ENCODE measurements at places on chromosomes 5 and 9.

DNA sequence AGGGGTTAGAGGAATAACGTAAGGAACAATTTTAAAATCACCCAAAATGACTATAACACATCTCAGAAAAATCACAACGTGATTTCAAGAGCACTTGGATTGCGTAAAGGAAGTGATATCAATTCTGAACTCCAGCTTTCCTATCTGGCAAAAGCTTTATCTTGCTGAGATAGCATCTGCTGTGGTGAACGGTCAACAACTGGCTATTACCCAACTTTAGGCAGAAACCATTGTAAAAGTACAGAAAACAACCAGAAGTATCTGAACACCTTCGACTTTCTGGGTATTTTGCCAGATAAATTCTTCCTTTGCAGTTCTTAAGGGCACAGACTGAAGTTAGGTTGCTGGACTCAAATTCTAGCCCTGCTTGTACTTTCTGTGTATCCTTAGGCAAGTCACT is 9.2 kb downstream of the ABLIM3 start:
- no peak for DNase-seq

DNA sequence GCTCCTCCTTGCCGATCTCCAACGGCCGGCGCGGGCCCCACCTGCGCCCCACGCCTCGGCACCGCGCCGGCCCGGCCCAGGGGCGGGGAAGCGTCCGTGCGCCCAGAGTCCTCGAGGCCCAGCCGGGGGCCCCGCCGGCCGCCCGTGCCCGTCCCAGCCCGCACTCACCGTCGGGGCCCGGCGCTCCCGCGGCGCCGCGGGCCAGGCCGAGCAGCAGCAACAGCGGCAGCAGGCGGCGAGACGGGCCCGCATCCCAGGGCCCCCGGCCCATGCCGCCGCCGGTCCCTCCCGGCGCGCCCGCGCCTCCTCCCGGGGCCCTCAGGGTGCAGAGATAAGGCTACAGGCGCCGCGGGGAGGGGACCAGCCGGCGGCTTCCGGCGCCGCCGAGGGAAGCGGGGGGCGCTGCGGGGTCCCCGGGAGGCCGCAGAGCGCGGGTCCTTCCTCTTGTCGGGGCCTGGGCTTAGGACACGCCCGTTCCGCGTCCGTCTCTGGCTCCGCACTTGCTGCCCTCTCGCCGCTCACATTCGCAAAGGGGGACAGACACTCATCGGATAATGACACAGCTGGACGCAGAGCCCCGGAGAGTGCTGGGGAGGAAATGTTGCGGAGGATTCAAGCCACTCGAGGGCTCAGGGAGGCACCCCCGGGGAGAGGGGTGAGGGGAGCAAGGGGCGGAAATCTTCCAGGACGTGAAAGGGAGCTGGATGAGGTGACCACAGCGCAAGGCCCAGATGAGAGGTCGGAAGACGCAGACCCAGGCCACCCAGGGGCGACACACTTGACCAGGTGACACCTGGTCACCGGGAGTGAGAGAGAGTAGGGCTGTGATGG is at the start of gene SUSD1:
TSS of gene SUSD1 (minus strand) at position 333 of the 831 bp plus-strand sequence. CDS start at position 271, 62 bp downstream.
- peak; percentile 22 for DNase-seq

- DNase-seq, result no peak
Observed at GRCh38 chr9:35700031-35700430, 10.3 kb upstream of the TPM2 start.

- no peak for DNase-seq
Observed at GRCh38 chr9:122562134-122562760, 9.3 kb downstream of the OR1N2 start.

GRCh38 chr5:64487283-64487682 is 18.5 kb upstream of the RGS7BP start:
- no peak for DNase-seq

GRCh38 chr5:10581867-10582511 is 18.1 kb downstream of the ANKRD33B start:
- no peak for DNase-seq

DNA sequence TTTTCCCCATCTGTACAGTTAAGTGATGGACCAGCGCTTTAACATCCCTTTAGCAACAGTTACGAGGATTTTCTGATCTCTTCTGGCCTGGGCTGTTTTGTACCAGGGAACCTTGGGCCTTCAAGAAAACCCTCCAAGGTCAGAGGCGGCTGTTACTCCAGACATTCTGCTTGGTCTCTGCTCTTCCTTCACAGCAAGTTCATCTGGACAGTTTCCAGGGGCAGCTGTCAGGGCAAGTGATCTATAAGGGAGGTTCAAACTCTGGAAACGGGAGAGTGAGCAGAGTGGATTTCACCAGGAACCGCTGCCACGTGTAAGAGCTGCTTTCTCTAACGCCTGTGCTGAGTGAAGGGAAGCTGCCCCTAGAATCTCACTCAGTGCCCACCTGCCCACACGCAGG is 36.7 kb downstream of the ZNF618 start:
- no peak for DNase-seq

GRCh38 chr9:123460091-123460490 is 104.1 kb downstream of the CRB2 start:
- DNase-seq, result no peak

DNA sequence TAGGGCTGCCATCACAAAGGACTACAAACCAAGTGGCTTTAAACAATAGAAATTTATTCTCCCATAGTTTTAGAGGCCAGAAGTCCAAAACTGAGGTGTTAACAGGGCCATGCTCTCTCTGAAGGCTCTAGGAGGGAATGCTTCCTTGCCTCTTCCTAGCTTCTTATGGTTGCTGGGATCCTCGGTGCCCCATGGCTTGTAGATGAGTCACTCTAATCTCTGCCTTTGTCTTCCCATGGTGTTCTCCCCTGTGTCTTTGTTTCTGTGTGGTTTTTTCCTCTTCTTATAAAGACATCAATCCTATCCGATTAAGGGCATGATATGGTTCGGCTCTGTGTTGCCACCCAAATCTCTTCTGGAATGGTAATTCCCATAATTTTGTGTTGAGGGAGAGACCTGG is 178.8 kb upstream of the NREP start:
- no peak for DNase-seq

DNA sequence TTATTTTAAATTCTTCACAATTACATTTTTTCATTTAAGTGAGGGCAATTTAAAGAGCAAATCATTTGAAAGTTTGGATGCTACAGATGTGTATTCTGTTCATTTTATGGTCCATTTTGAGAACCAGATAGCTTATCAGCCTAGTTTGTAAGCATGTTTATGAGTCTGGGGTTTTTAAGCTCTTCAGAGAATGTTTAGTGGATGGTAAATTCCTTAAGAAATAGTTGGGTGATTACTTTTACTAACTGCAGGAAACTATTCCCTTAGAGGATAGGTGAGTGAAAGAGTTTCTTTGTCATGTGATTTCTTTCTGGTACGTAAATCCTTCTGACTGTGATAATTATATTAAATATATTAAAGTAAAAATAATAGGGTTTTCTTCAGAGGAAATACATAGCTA is 17.6 kb downstream of the RASGRF2 start:
- no peak for DNase-seq

DNA sequence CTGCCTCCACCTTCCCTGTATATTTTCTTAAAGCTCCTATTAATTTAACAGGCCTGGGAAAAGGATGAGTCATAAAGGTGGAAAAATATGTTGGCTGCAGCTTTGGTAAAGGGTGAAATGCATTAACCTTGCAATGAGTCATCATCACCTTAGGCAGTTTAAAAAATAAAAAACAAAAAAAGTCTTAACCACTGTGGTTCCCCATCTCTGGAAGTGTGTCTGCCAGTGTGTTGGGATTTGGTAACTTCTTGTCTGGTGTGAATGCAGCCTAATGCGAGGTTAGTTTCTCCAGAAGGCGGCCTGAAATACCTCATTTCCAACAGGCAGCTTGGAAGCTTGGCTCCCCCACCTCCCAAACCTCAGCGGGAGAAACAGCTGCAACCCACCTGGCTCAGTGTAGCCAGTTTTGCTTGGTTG is 265.3 kb upstream of the GAS1 start:
- no peak for DNase-seq

DNA sequence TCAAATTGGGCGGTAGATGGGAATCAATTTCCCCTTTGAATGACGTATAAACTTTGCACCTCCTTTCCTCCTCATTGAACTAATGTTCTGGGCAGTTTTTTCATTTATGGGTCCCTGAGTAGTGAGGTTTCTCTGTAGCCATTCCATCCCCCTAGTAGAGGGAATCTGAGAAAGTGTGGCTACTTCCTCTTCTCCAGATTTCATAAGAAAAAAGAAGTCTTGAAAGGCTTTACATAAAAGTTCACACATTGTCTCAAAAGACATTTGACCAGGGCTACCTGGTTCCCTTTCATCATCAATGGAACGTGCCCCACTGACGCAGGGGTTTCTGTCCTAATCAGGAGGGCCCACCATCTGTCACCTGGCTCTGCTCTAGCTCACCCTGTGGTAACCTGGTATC is 57.3 kb downstream of the CTSL start:
- DNase-seq, result no peak

GRCh38 chr5:154756868-154757813 is 2.0 kb downstream of the LARP1 start:
- peak; percentile 37 for DNase-seq

DNA sequence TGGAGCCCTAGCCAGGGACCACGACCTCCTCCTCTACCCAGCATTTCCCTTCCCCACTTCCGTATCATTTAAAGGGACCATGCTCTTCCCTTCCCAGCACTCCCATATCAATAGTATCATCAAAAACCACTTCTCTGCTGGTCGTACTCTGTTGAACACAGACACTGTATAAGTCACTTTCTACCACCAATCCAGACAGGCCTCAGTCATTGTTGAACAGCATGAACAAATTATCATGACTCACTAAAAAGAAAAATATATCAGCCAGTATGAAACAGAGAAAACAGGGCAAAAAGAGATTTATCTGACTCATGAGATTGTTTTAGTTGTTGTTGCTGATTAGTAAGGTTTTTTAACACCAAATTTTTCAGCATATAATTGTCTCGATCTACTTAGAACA is 89.8 kb downstream of the CDKN2A start:
- DNase-seq, result no peak

DNA sequence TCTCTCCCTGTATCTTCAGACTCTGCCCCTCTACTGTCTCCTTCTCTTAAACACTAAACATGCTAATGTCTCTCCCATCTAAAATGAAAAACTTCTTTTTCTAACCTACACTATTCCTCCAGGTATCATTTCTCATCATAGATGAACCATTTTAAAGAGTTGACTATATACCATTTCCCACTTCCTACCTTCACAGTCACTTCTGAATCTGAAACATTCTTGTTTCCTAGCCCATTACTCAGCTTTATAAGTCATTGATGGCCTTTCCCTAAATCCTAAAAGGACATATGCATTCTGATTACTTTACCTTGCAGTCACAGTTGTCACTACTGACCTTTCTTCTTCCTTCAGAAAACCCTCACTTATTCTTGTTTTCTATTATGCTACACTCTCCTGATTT is 118.2 kb downstream of the SSBP2 start:
- no peak for DNase-seq

- no peak for DNase-seq
Observed at GRCh38 chr9:94649100-94649819, 9.9 kb upstream of the FBP1 start.

DNA sequence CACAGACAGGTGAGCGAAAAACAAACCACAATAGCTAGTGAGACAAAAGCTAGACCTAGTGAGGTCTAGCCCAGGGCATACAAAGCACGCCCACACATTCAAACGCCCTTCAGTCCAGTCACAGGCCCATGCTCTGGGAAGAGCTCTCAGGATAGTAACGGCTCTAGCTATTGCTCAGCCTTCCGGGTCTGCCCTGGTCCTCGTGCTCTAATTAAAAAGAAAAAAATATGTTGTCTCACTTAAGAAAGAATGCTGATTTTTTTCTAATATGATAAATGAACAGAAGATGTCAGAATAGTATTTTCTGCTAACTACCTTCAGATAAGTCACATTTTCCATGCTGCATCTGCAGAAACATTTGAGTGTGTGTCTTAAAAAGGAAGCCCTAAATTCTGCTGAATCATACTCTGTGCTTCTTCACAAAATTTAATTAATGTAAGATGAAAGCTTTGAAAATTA is 94.5 kb downstream of the PLPP1 start:
- no peak for DNase-seq

DNA sequence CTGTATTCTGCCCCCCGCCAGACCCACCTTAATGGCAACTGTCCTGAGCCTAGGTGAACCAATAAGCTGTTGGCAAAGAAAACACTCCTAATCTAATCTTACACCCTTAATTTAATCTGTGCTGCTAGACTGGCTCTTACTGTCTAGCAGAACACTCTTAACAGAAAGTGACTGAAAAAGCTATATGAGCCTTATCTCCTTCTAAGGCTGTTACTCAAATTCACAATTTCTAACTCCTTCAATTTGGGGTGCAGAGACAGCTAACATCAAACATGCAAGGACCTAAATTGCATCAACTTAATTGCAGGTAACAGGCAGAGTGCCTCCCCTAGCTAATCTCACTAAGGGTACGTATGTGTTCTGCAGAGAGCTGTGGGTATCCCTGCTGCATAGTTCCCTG is 49.5 kb upstream of the MAP1B start:
- no peak for DNase-seq

- no peak for DNase-seq
Observed at GRCh38 chr9:84993105-84993504, 323.6 kb downstream of the NTRK2 start.

- no peak for DNase-seq
Observed at GRCh38 chr9:101463397-101463796, 27.8 kb upstream of the ALDOB start.

DNA sequence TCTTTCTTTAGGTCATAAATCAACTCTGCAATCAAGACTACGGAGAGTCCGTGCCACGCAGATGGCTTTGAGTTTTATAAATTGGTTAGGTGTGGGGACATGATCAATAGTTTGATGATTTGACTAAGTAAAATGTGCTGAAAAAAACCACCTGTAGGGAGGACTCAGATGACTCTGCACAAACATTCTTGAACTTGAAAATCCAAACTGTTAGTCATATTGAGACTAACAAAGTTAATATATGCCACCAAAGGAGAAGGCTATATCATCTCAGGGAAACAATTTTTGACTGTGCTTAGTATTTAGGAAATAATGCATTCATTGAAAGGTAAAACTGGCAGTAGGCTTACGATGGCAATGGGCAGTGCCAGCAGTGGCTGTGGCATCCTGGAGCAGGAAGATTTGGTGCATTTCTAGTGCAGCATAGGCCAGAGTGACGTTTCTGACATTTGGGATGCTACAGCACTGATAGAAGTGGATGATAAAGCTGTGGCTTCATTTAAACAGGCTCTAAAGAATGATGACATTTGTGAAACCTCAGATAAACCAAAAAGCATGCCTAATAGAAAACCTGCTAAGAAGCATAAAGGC is 291.1 kb downstream of the MLLT3 start:
- no peak for DNase-seq

DNA sequence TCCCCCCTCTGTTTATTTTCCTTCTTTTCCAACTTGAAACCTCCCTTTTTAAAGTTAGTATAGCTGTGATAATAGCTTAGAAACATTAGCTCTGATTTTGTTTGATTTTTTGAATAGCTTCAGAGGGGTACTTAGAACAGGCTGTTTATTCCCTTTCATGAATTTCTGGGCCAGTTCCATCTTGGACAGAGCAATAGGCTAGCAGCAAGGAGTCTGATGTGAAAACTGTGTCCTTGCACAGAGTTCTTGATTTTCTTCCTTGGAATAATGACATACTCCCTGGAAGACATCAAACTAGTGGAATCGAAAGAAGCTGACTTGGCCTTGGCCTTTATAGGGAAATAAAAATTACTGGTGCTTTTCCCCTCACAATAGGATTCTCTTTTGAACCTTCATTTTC is 32.9 kb downstream of the NTRK2 start:
- DNase-seq, result no peak

Data from stimulated activated naive CD4-positive, alpha-beta T cell (primary cell).